ENCODE measurements at places on chromosomes 5 and 9.

DNA sequence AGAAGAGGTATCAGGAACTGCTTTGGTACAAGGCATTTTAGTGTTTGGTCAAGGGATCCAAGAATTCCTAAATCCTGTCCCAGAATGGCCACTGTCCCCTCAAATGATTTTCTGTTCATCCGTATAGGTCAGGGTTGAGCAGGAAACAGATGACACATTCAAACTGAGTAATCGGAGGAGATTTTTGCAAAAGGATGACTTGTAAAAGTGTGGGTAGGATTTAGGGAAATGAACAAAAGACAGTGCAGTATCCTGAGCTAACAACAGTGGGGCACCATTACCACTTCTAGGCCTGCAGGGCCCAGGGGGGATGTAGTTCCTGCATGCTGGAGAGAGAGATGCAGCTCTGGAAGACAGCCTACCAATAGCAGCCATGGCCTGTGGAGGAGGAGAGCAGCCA is 290.1 kb downstream of the ZSWIM6 start:
- no peak for DNase-seq

- DNase-seq: no peak
These were observed at the start of gene NPR3 for GRCh38 chr5:32710550-32711361. Gene NPR3 (plus strand): TSS chr5:32711321. CDS start chr5:32711777, 456 bp downstream.

GRCh38 chr9:5357431-5358105 is 17.9 kb upstream of the RLN1 start:
- no peak for DNase-seq

GRCh38 chr9:134247918-134248631 is 78.2 kb upstream of the RXRA start:
- no peak for DNase-seq

- DNase-seq: no peak
These were observed 41.7 kb upstream of the FBXW11 start for GRCh38 chr5:172048170-172048422.
